Globus pallidus (tissue), 1 donor: ENCODE measurements at places on chromosomes 2 and 18.

GRCh38 chr2:127574656-127575055, 39.2 kb downstream of the MYO7B start:
- DNase-seq = no peak

GRCh38 chr2:71896385-71897136, 251.1 kb downstream of the CYP26B1 start:
- DNase-seq = no peak

DNA sequence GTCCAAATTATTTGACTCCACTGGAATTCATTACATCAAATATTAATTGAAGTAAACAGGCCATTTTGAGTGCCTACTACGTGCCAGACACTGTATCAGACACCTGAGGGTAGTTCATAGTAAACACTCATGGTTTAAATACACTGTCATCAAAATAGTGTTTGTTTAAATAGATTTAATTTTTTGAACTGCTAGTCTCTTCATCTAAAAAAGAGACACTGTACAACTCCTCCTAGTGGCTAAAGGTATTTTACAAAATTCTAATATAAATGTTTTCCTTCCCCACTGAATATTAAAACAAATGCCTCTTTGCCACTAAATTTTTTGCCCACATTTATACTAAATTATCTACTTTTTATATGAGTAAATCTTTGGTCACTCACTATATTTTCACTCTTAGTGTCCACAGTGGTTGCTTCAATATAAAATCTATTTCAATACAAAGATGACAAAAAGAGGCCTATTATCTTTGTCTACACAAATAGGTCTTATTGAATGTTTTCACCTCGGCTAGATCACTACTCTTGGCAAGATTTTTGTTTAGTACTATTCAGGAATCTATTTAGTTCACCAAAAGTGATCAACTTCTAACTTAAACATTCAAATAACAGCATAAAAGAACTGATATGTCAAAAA, 122.1 kb downstream of the TMEM247 start:
- DNase-seq = peak; percentile 9

GRCh38 chr2:123578016-123578415, 447.1 kb upstream of the CNTNAP5 start:
- no peak for DNase-seq

DNA sequence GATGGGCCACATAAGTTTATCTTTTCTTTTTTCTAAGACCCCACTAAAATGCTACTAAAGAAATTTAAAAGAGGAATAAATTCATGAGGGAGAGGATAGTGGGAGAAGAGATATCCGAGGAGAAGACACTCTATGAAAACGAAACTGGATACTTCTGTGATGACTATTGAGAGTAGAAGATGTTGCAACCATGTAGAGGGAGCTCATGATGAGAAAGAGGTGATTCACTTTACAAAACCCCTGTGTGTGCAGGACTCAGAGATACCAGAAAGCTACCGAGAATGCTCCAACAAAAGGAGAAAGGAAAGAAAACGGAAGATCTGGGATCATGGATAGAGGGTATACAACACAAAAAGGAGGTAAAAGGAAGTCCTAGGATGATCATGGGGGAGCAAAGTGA, 34.9 kb downstream of the SLC38A11 start:
- DNase-seq = no peak

GRCh38 chr2:129178356-129178755, 801.1 kb upstream of the RAB6C start:
- DNase-seq = peak; percentile 17

DNA sequence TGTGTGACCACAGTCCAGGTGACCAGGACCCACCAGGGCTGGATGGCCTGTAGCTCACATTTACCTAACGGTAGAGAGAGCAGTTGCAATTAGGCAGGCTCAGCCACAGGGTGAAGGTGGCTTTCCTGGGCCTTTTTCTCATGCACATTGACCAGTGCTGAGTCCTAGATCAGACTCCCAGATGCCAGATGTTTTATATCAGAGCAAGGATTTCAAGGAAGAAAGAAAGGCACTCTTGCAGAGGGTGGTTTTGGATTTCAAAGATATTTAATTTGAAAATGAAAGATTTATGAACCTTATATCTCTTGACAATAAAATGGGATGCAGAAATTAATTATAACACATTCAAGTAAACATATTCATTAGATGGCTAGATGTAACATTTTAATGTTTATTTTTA, 694.2 kb upstream of the GYPC start:
- DNase-seq = no peak

DNA sequence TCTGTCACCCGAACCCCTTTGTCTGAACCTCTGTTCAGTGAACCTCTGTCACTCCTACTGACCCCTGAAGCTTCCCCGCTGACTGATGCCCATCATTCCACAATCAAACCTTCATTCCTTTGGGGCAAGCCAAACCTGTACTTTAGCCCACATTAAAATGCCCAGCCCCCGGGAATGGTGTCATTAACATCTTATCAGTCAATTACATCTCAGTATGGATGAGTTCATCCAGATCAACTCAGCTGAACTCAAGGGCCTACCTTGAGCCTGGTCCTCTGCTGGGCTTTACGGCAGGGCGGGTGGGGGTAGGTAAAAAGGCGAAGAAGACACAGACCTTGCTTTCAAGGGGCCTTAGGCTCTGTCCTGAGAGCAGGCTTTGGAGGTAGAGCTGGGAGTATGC, 154.4 kb upstream of the SMAD2 start:
- no peak for DNase-seq

GRCh38 chr18:45731716-45732115, 7.7 kb downstream of the SLC14A1 start:
- DNase-seq = no peak

DNA sequence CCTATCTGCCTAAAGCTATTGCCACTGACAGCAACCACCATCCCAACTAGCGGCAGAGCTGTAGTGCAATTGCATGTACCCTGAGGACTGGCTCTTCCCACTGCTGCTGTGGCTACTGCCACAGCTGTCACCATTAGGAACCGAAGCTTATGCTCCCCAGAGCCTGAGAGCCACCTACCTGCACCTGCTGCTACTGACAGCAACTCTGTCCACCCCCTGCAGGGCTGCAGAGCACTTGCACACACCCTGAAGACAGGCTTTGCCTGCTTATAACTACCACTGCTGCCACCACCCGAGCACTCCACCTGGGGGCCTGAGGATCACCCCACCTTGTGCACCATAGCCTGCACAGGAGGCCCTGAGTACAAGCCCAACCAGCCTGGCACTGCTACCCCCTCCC, 217.6 kb upstream of the FOSL2 start:
- no peak for DNase-seq

DNA sequence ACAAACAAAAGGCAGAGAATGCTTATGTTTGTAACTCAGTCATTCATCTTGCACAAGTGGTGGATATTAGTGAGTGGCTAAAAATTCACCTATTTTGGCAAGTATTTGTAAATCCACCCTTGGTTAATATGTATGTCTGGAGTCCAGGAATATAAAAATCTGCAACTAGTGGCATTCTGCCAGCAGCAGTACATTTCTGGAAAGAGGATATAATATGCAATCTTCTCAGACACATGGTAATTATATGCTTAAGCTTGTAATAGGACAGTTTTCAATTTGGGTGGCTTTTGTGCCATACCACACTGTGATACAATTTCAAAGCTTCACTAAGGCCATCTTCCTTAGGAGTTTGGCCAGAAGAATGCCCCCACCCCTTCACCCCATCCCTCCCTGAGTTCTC, 693.3 kb downstream of the MBD2 start:
- no peak for DNase-seq

- no peak for DNase-seq
Measured at GRCh38 chr2:211741966-211742365, 796.6 kb downstream of the ERBB4 start.

DNA sequence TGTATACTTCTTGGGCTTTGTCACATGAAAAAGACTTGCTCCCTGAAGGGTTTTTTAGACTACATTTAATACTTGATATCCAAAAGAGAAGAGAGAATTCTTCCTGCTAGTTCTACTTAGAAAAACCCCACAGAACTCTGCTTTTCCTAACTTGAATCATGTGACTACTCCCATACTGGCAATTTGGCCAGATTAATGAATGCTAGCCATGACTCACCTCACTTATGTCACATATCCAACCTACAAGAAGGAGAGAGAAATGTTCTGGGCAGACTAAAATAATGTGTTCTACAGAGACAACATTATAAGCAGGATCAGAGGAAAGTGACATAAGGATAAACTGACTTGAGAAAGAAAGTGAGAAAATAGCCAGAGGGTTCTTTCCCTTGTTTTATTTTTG, 249.3 kb upstream of the GULP1 start:
- DNase-seq = no peak

GRCh38 chr2:9318461-9319337, 104.6 kb downstream of the ITGB1BP1 start:
- no peak for DNase-seq

DNA sequence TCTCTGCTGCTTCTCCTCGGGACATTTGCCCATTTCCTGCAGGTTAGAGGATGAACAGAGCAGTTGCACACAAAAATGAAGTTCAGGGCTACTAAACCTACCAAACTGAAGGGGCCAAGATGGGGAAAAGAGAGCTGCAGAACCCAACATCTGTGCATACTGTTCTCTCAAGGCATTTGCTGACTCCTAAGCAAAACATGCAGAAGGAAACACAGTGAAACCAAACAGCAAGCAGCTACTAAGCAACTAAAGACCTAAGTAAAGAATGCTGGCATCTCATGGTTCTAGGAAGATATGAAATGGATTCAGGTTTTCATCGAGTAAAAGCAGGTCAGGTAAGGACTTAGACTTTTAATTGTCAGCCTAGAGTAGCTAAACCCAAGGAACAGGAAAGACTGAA, 111.9 kb upstream of the SYT4 start:
- no peak for DNase-seq

DNA sequence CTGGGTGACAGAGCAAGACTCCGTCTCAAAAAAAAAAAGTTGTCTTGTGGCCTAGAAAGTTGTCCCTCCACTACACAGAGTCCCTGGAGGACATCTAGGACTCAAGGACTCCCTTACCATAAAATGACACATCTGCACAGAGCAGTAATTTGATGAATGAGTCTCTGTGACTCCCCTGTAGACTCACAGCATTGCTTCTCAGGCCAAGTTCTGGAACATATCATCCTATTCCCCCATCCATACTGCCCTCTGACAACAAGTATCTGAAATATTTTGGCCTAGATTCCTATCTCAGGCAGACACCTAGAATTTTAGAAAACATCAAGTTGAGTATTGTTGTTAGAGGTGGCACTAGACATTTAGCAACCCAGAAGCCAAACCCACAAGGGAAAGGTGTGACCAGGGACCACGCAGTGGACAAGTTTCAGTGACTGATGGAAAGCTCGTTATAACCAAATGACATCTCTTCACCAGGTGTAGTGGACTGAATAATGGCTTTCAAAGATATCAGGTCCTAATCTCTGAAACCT, 97.9 kb upstream of the ATP8B1 start:
- DNase-seq = no peak

DNA sequence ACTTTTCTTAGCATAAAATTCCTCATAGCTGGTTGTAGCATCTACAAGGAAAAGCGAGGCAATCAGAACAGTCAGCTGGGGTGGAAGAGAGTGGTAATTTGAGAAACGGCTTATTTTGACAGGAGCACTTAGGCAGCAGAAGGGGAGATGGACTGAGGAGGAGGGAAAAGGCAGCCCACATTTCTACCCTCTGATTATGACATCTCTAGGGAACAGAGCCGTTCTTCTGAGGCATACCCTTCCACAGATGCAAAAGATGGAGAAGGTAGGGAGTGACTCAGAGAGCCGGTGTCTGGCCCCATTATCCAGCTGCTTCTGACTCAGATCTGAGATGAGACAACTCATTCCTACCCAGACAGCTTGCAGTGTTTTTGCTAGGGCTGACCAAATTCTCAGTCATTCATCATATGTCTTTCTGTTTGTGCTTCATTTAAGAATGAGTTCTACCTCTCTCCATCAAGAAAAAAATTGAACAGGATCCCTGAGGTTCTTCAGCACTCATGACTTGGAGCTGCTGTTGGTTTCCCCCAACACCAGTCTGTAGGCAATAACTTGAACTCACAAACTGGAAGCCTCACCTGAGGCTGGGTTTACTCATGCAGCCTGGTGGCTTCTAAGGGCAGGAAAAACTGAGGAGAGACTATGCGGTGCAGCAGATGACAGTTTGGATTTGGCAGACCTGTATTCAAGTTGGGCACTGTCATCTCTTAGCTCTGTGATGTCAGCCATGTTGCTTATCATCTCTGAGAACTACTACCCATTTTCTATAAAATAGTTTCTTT, 15.9 kb upstream of the SEC11C start:
- no peak for DNase-seq

GRCh38 chr18:22521026-22521707, 103.5 kb upstream of the CTAGE1 start:
- no peak for DNase-seq

GRCh38 chr2:206790311-206790935, 25.0 kb downstream of the FASTKD2 start:
- DNase-seq = no peak

GRCh38 chr2:206527153-206527552, 83.8 kb downstream of the ADAM23 start:
- no peak for DNase-seq

DNA sequence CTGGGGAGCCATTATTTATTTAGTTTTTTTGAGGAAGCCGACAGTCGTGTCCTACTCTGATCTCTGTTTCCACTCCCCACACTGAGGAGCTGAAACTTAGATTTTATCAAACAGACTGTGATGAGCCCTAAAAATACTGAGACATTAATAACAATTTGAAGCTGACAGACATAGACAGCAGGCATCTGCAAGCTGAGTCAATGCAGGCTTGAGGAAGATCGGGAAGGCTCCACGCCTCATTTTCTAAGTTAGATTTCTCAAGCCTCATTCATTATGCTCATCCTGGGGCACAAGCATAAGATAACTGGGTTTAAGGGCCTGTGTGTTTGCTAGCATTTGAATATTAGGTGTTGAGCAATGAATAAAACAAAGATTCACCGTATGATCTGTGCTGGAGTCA, 26.3 kb downstream of the EFR3B start:
- no peak for DNase-seq

- no peak for DNase-seq
Measured at GRCh38 chr18:63106727-63107126, 212.8 kb downstream of the BCL2 start.

DNA sequence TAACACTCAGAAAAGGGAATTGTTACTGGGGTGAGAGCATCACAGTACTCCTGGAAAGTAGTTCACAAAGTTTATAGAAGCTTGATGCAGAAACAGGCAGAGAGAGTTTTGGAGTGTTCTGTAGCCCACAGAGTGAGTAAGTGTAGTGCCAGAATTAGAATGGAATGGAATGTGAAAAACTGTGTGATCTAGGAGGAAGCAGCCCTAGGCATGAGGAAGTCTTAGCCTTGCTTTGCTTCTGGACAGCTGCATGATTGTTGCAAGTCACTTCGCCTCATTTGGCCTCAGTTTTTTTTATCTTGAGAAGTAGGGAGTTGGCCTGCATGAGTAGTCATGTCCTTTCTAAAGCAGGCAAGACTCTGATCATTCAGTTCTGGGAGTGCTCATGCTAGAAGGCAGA, 10.9 kb downstream of the SERPINB12 start:
- peak; percentile 30 for DNase-seq

GRCh38 chr18:46711444-46711863, 45.4 kb downstream of the ST8SIA5 start:
- no peak for DNase-seq

DNA sequence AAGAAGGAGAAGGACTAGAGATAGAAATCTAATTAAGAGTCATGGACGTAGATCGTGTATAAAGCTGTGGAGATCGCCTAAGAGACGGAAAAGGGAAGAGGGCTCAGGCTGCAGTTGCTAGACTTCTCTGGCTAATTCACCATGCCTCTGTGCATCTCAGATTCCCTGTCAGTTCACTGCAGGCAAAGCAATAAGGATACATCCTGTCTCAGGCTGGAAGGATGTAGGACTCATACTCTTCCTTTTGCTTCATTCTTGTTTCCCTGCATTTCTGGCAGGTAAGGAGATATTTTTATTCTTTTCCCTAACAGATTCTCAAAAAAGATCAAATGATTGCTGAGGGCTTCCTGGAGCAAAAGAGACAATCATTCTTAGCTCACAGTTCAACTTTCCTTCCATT, 112.5 kb downstream of the AP1S3 start:
- peak; percentile 2 for DNase-seq
